ENCODE measurements at places on chromosomes 1 and 21.
A peak's percentile ranks its signal among the peaks of the same experiment; 100 is the strongest.

DNA sequence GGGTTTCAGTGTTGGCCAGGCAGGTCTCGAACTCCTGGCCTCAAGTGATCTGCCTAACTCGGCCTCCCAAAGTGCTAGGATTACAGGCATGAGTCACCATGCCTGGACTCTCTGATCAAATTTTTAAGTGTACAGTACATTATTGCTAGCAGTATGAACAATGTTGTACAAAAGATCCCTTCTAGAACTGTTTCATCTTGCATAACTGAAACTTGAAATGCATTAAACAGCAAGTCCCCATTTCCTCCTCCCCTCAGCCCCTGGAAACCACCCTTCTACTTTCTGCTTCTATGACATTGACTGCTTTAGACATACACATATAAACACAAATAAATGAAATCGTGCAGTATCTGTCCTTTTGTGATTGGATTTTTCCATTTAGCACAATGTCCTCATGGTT is 463.4 kb downstream of the PTPRC start:
- DNase-seq: peak; percentile 78

GRCh38 chr1:46044116-46044515 is 88.3 kb downstream of the PIK3R3 start:
- no peak for DNase-seq

GRCh38 chr1:58745666-58746065 is 38.2 kb downstream of the JUN start:
- no peak for DNase-seq

DNA sequence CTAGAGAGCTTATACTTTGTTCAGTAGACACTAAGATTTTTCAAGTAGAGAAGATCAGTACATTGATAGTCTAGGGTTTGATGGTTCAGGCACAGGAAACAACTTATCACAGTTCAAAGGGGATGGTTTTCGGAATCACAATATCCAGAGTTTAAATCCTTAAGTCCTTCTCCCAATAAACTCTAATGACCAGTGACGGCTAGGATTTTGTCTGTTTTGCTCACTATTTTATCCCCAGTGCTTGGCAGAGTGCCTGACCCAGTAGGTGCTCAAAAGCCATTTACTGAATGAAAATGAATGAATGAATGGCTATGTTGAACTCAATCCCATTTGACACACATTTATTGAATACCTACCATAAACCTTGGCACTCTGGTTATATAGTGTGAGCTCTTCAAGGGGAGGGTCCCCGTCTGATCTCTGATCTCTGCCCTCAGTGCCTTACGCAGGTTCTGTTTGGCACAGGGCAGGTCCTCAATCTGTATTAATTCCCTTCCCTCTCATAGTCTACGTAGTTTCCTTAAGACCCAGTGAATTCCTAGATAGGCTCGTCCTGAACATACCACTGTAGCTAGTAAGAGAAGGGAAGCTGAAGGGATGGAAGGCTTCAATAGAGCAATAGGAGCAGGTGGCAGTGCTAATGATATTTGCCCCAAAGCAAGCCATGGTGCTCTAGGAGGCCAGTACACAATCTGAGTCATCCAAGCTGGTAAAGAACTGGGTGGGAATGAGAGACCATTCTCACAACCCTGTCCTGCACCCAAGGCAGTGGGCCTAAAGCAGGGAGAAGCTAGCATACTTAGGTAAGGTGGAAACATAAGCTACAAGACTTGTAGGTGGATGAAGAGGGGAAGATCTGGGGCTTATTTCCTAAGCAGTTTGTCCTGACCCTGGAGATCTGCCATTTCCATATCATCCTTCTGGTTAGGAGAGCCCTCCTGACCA is 53.4 kb downstream of the DMAP1 start:
- no peak for DNase-seq

- DNase-seq: no peak
Measured at GRCh38 chr1:47226839-47227215, 5.2 kb downstream of the TAL1 start.

DNA sequence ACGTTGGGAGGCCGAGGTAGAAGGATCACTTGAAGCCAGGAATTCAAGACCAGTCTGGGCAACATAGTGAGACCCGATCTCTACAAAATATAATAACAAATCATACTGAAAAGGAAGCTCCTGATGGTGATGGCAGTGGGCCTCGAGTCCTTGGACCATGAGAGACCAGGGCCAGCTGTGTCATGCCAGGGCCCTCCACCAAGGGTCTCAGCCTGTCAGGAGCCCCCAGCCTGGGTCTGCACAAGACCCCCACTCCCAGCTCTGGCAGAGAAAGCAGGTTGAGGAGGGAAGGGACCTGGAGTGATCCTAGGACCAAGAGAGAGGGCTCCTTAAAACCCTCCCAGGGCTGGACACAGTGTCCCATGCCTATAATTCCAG is 6.7 kb upstream of the CTRC start:
- DNase-seq: no peak

- no peak for DNase-seq
Measured at GRCh38 chr1:1989789-1990188, 13.8 kb downstream of the CFAP74 start.

DNA sequence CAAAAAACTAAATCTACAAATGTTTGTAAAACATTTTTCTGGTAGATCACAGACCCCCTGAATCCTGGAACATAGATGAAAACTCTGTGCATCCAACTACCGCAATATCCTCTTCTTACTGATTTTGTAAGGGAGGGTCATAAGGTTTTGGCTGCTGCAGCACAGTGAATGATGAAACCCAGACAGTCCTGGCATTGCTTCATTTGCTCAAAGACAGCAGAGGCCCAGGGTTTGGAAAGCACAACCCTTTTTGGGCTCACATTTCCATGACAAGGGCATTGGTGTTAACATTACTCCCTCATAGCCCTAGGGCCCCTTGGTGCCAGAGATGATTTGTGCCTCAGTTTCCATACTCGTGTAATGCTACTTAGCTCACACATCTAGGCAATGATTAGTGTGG is 51.2 kb downstream of the PLXNA2 start:
- no peak for DNase-seq

DNA sequence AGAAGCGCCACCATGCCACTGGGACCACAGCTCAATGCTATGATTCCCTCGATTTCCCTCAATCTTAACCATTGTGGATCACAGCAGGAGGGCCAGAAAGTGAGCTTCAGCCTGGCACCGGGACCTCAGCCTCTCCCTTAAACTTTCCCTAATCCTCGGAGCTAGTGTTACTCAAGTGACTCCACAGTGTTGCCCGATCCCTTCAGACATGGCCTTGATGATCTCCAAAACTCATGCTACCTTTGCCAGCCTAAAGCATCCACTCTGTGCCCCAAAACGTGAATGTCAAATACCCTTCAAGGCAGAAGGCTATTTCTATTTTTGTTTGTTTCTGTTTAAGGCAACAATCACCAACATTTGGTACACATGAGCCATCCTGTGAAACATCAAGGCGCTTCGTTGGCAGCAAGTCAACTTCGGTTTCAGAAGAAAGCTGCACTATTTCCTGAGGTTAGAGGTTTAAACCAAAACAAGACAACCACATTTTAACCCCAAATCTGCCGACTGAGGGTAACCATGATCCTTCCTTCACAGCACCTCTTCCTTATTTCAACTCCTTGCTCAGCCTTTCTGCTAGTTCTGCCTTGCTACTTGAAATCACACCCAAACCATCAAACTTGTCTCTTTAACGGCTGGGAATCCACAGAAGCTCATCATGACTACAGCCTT is 94.4 kb upstream of the KRTAP19-8 start:
- DNase-seq: peak; percentile 97

DNA sequence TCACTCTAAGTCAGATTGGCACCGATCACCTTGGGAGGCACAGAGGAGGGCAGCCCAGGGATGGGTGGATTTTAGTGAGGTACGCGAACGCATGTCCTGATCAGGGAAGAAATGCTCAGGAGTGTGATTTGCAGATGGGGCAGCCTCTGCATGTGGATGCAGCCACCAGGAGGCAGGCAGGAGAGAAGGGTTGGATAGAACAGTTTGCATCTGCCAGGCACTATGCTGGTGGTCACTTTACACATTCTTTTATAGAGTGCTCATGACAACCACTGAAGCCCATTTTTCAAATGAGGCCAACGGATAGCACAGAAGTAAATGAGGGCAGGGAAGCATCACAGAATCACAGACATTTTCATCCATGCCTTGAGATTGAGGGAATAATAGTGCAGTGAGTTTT is 5.7 kb downstream of the LAMB3 start:
- DNase-seq: no peak

DNA sequence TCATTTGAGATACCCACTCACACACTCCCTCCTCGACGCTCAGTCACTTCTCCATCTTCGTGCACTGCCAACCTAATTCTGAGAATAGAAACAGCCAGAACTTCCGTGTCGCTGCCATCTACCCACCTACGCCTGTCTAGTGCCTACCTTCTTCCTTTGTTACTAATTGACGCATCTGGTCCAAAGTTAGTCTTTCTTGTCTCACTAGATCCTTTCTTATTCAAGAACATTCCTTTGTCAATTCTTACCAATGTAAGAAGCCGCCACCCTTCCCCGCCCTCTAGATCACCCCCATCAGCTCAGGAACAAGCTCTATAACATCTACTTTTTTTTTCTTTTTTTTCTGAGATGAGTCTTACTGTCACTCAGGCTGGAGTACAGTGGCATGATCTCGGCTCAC is 3.7 kb downstream of the PADI6 start:
- no peak for DNase-seq

DNA sequence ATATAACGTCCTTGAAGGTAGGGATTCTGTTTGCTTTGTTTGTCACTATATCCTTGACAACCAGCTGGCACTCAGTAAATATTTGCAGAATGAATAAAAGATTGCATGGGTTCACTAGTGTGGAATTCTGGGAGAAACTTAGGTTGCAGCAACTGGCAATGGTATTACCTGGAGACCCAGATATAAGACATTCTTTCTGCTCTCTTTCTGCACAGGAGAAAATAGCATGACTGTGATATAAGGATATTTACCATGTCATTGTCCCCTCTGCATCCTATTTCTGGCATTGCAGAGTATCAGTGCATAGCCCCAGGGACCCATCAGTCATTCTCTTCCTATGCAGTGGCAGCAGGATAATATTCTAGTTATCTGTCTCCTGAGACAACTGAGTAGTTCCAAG is 308.9 kb upstream of the LRRC7 start:
- DNase-seq: no peak

DNA sequence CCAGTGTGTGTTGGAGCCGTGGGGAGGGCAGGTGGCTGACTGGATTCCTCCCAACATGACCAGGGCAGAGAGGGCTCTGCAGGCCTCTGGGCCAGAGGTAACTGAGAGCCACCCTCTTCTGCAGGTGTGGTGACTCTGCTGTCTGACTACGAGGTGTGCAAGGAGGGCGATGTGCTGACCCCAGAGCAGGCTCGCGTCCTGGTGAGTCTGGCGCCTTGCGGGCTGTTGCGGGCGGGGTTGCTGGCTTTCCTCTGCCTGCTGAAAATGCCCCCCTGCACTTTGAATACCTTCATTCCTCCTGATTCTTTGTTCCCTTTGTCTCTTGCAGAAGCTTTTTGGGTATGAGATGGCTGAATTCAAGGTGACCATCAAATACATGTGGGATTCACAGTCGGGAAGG is 6.7 kb downstream of the MRTO4 start:
- DNase-seq: no peak

DNA sequence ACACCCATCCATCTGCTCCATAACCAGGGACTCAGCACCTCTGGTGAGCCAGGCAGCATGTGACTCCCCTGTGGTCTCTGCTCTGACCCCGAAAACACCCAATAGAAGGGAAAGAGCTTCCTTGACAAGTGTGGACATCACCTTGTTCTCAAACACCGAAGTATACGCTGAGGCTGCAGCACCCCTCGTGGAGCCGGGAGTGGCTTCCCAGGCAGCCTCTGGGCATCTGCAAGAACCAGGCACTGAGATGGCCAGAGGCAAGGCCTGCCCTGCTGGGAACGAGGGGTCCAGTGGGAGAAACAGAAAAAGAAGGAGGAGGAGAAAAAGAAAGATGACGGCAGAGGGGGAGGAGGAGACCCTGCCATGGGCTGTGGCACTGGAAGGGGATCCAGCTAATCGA is 18.2 kb upstream of the AJAP1 start:
- DNase-seq: no peak

DNA sequence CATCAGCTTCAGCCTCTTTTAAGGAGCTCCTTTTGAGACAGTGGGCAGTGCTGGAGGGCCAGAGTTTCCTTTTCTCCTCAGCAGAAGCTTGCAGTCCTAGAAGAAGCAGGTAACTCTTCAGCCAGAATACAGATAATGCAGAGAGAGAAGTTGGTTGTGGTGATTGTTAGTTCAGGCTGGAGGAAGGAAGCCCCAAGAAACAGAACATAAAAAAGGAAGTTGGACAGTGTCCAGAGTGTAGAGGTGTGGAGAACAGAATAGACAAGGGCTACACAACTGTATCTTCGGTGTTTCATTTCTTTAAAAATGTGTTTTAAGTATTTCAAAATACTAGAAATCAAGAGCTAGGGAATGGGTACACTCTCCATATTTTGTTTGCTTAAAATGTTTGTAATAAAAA is 6.4 kb upstream of the TACSTD2 start:
- DNase-seq: no peak

GRCh38 chr1:15156807-15157380 is 3.3 kb downstream of the TMEM51 start:
- DNase-seq: no peak

GRCh38 chr21:14554948-14555347 is 8.8 kb upstream of the SAMSN1 start:
- no peak for DNase-seq

DNA sequence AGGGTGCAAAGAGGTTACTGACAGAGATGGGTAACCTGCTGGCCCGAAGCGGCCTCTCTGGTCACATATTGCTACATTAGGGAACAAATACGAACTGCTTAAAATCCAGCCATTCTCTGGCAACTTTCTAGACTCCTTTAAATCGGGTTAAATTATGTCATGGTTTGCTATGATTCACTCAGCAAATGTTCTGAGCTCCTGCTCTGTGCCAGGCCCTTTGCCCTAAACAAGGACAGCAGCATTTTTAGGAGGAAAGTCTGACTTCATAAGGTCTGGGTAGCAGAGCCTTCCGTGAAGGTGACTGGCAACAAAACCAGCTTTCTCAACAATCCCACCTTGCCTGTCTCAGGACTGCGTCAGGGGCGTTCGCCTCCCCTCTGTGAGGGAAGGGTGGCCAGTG is 15.4 kb downstream of the ZP4 start:
- DNase-seq: no peak

- DNase-seq: no peak
Measured at GRCh38 chr1:215497528-215497927, 69.6 kb upstream of the KCTD3 start.

GRCh38 chr1:89170170-89171066 is 5.4 kb downstream of the GBP7 start:
- DNase-seq: no peak
